ENCODE measurements at places on chromosomes 6 and 20. TPM values are rescaled to one million over a fixed set of nuclear protein-coding genes. Genes with fewer than 3 reads are reported as not detected.

DNA sequence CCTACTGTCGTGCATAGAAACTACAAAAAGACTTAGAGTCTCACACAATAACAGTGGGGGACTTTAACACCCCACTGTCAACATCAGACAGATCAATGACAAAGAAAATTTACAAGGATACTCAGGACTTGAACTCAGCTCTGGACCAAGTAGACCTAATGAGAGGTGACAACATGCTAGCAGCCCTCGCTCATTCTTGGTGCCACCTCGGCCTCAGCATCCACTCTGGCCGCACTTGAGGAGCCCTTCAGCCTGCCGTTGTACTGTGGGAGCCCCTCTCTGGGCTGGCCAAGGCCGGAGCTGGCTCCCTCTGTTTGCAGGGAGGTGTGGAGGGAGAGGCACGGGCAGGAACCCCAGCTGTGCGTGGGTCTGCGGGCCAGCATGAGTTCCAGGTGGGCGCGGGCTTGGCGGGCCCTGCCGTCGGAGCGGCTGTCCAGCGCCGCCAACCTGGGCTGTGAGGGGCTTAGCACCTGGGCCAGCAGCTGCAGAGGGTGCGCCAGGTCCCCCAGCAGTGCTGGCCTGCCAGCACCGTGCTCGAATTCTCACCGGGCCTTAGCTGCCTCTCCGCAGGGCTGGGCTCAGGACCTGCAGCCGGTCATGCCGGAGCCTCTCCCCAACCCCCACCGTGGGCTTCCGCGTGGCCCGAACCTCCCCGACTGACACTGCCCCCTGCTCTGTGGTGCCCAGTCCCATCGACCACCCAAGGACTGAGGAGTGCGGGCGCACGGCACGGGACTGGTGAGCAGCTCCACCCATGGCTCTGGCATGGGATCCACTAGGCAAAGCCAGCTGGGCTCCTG is 205.6 kb downstream of the FRK start:
- DNase-seq, result no peak

- no peak for DNase-seq
These were observed 347.5 kb upstream of the SOX4 start for GRCh38 chr6:21246075-21246474.

DNA sequence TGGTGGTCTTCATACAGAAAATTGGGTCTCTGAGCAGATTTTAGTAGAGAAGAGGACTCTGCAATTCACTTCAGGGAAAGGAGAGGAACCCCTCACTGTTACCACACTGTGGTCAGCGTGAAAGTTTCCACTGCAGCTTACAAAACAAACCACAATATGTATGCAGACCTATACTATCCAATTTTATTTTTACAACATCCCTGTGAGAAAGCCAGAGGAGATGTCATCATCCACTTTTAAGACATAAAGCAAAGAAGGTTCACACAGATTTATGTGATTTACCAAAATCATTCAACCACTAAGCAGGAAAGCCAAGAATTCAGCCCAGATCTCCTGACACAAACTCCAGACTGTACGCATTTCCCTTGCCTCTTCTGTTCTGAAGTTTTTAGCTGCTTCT is 442.4 kb downstream of the FRK start:
- no peak for DNase-seq

DNA sequence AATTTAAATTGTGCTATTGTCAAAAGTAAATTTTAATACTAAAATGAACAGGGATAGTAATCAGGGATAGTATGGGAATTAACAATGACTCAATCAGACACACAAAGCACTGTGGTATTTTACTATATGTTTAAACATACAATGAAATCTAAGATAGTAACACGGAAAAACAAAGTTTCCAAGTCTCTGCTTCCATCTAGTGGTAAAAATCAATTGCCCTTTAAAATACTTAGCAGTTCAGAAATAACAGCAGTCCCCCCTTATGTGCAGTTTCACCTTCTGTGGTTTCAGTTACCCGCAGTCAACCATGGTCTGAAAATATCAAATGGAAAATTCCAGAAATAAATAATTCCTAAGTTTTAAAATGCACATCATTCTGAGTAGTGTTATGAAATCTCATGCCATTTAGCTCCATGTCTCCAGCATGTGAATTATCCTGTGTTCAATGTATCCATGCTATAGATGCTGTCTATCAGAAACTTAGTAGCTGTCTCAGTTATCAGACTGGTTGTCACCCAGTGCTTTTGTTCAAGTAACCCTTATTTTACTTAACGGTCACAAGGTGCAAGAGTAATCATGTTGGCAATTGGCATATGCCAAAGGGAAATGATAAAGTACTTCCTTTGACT is 58.5 kb downstream of the AHI1 start:
- peak; percentile 12 for DNase-seq

DNA sequence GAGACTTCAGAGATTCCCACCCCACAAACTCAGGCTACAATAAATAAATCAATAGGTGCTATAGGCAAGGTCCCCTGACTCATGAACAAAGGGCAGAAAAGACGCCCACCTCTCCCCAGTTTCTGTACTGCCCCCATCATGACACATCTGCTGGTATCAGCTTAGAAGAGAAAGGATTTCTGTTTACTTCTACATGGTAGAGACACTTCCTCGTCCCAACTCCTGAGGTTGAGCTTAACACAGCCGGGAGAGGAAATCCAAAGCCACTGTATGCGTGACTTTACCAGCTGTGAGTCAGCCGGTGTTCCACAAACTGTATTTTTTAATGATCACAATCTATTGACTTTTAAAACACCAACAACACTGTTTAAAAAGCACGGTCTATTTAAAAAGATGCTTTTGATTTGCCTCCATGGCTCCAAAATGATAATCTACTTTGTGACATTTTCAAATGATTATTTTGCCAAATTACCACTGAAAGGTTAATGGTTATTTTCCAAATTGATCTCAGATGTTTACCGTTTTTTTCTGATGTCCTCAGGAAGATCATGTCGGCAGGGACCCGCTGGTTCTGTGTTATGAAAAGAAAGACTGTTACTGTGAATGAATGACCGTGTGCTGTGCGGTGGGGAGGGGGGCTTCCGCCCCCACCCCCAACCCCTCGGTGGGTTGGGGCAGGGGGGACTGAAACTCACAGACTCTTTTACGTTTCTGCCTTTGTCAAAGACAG is 72.5 kb downstream of the ATP9A start:
- no peak for DNase-seq

- DNase-seq, result no peak
These were observed 32.3 kb upstream of the SULF2 start for GRCh38 chr20:47817573-47817972.

DNA sequence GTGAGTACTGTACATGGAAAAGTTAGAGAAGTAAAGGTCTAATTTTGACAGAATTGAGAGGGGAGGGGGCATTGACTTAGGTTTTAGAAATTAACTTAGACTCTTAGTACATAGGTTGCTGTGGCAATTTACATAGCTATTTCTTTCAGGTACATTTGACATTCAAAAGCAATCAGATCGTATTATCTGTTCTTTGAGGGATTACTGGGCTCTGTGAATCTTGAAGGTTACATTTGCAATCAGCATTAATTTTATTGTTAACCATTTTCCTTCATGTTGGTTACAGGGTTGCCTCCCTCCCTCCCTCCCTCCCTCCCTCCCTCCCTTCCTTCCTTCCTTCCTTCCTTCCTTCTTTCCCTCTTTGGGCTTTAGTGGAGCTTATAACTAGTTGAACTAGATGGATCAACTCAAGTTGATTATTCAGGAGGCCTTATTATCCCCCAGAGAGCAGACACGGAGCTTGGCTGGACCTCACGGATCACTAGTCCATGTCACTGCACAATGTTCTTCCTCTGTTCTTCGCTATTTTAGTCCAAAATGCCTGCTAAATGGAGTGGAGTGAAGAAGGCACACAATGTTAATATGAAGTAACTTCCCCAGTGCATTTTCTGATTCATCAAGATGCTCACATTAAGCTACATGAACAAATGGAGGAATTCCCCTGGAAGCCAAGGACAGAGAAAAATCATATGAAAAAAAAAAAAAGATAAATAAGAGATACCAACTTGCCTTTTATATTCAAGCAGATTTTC is 87.8 kb downstream of the PLCB4 start:
- no peak for DNase-seq

- DNase-seq, result no peak
These were observed 76.0 kb downstream of the MAN1A1 start for GRCh38 chr6:119273272-119274196.

- peak; percentile 80 for DNase-seq
These were observed 279.7 kb downstream of the UST start for GRCh38 chr6:149026530-149026942.

DNA sequence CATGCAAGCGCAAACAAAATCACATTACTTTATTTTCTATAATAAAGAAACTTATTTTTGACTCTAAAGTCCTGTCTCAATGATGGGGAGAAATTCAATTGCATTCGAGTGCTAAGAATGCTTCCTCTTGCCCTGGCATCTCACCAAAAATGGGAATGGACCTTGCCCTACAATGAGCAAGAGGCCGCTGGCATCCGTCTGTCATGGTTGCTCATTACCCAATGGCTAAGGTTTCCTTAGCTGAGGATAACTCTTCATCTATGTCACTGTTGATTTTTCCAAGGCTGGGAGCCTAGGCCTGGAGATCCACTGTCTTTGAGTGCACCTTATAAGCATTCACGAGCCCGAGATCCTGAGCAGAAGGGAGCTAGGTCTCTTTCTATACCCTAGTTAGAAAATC is 471.3 kb upstream of the NRSN1 start:
- no peak for DNase-seq

DNA sequence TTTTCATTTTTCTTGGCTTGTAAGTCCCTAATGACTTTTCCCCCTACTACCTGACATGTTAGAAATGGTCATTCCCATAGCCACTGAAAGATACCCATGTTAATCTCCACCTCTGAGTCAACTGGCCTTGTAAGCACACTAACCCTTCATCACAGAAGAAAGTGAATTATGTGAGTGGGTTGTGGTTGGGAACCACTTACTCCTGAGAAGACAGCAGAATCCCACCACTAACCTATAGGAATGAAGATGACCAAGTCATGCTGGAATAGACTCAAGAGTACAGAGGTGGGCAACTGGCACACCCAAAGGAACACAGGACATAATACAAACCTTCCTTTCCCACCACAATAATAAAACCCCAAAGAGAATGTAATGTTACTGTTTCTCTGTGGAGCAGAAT is 30.1 kb downstream of the RAMACL start:
- DNase-seq, result no peak

GRCh38 chr6:64926051-64926450 is 781.0 kb downstream of the EYS start:
- no peak for DNase-seq

The SLC17A4 gene
- total RNA-seq, result not detected

The ZBP1 gene
- total RNA-seq, result not detected

The RIPOR2 gene
- total RNA-seq, result 1.1 TPM

The SCRT2 gene
- not detected for total RNA-seq

The KHDC1 gene
- total RNA-seq, result 7.0 TPM

Data from neural progenitor cell (in vitro differentiated cells).